Activated T-helper 2 cell treated with anti-CD3 and anti-CD28 coated beads, Interferon-gamma antibody, Interleukin-2, Interleukin-4, amounts not matched to agents 10 μg/mL and 5 μg/mL and 100 μg/mL, durations not matched to agents 14 hours and 24 hours and 36 hours (primary cell): ENCODE measurements at places on chromosomes 6 and 20. TPM values are rescaled to one million over a fixed set of nuclear protein-coding genes. Genes with fewer than 3 reads are reported as not detected.

The DNAJC5 gene
- 38.1 and 40.0 TPM in 2 replicates for total RNA-seq

The TRIM31 gene
- total RNA-seq, result not detected in 2 replicates

DNA sequence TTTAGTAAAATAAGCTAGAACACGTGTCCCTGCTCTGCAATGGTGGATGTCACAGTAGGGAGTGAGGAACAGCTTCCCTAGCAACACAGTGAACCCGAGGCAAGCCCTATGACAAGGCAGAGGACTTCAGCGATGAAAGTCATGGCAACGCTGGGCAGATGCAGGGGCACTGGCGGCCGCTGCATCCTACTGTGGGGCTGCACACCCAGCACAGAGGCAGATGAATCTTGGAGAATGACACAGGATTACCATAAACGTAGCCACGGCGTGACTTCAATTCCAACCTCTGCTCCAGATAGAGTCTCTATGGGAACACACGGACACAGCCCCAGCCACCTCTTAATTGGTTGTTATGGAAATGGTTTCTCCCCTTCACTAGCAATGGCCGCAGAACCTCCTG, 64.2 kb downstream of the MYLK4 start:
- DNase-seq, result no peak

GRCh38 chr20:3194617-3195280, 9.7 kb downstream of the DDRGK1 start:
- DNase-seq, result no peak

GRCh38 chr20:1555952-1556351, 1.6 kb downstream of the SIRPD start:
- DNase-seq, result no peak

GRCh38 chr6:33770124-33770832, 18.7 kb downstream of the LEMD2 start:
- no peak for DNase-seq

GRCh38 chr20:63337786-63338420, 23.2 kb downstream of the CHRNA4 start:
- no peak for DNase-seq

GRCh38 chr20:64152906-64153305, 11.3 kb upstream of the MYT1 start:
- no peak for DNase-seq
